NCI-H1930 (cell line): ENCODE measurements at places on chromosomes 7 and 10.

GRCh38 chr7:149544028-149544427, 46.4 kb upstream of the ZNF746 start:
- no peak for DNase-seq

DNA sequence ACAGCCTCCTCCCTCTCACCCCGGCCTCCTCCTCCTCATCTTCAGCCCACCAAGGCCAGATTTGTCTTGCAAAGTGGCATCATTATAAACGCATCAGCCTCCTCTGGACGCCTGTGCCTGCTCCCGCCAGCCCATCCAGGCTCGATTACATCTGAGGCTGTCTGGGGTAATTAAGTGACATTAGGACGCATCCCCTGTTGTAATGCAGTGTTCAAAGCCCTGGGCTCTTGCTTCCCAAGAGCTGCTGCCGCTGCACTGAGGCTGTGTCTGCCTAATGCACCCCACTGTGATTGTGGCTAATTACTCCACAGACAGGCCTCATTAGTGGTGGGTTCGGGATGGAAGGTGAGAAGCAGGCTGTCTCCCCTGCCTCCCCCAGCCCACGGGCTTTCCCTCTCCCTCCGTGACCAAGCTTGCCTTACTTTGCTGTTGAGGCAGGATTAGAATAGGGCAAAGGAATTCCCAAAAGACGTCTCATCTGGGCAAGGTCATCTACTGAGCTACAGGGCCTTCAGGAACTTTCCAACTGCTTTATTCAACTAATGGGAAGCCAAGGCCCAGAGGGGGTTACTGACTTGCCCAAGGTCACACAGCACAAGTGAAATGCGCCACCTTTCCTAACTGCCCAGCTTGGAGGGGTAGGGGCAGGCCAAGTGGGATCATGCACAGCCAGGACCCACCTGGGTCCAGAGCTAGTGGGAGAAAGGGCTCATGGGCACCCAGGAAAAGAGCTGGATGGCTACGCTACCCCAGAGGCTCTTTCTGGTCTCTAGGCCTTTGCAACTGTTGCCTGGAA, 66.2 kb upstream of the PCBD1 start:
- DNase-seq = no peak

- no peak for DNase-seq
Observed at GRCh38 chr10:32332299-32332750, 14.6 kb downstream of the EPC1 start.

- DNase-seq = no peak
Observed at GRCh38 chr7:3042861-3043489, 692 bp downstream of the CARD11 start.

DNA sequence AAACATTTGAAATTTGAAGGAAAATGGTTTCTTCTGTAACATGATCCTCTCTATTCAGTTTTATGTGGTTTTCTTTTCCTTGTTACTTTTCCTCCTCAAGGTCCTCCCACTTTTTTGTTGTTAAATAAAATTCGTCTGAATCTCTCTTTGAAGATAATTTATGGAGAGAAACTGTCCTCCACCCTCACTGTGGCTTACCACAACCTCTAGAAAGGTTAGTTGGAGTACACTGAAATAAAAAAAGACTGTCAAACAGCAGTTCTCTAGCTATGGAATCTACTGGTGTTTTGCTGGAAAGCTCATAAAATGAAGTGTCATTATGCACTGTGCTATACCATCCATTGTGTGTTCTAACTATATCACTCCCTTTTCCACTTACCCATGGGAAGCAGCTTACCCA, 189.4 kb downstream of the HDAC9 start:
- DNase-seq = no peak

- DNase-seq = no peak
Observed at GRCh38 chr7:70638158-70639107, 493.5 kb upstream of the GALNT17 start.

GRCh38 chr7:75732764-75733630, 5.7 kb downstream of the HIP1 start:
- no peak for DNase-seq

GRCh38 chr7:158109364-158110033, 478.1 kb downstream of the PTPRN2 start:
- DNase-seq = no peak

- no peak for DNase-seq
Observed at GRCh38 chr7:155509359-155509724, 37.0 kb downstream of the CNPY1 start.

- DNase-seq = no peak
Observed at GRCh38 chr10:70331486-70332268, 47.9 kb upstream of the NPFFR1 start.

DNA sequence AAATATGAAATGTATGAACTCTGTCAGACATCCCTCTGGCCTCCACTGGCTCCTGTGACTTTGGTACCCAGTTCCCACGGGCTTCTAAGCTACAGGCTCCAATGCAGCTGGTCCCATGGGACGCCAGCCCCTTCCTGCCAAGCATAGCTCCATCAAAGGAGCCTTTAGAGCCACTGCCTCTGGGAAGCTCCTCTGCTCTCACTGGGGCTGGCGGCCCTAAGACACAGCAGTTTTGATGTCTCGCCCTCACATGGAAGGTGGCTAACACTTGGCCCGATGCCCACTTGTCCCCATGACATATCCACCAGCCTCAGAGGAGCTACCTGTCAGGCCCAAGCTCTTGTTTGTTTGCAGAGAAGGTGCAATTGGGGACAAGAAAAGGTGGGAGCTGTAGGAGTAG, 453.7 kb upstream of the LRRN3 start:
- DNase-seq = no peak

- no peak for DNase-seq
Observed at GRCh38 chr10:13550802-13551201, 22.0 kb upstream of the BEND7 start.

- no peak for DNase-seq
Observed at GRCh38 chr7:23655433-23655832, 24.6 kb upstream of the FAM221A start.

DNA sequence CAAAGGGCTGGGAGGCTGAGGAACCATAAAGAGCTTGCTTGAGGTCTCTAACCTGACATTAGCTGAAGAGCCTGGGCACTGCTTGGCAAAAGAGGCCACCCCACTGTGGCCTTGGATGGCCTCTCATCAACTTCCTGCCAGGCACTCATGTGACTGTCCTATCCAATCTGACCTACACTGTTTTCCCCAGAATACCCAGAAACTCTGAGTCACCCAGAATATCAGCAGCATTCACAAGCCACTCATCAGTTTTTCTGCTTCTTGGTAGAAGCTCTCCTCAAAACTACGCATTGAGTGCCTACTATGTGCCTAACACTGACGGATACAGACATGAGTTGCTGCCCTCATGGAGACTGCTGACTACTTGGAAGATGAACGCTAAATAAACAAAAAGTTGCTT, 4.1 kb upstream of the NT5C2 start:
- no peak for DNase-seq

- no peak for DNase-seq
Observed at GRCh38 chr7:120873401-120873800, 15.5 kb upstream of the TSPAN12 start.

DNA sequence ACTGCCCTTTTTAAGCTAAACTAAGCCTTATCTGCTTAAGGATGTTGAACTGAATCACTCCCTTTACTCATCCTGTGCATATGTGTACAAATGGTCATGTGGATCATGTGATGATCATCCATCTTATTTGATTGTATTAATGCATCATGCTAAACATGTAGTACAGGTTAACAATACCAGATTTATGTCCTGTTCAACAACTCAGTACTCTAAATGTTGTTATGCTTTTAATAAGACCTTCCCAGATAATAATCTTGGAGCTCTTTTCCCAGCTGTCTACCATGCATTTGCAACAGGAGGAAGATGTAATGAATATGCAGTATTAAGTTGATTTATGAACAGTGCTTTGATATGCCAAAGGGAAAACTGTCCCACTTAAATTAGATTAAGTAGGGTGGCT, 318.0 kb downstream of the BICC1 start:
- DNase-seq = no peak

- no peak for DNase-seq
Observed at GRCh38 chr7:604001-604883, 84.6 kb upstream of the PDGFA start.

- no peak for DNase-seq
Observed at GRCh38 chr10:34018129-34018528, 683.7 kb upstream of the NRP1 start.

DNA sequence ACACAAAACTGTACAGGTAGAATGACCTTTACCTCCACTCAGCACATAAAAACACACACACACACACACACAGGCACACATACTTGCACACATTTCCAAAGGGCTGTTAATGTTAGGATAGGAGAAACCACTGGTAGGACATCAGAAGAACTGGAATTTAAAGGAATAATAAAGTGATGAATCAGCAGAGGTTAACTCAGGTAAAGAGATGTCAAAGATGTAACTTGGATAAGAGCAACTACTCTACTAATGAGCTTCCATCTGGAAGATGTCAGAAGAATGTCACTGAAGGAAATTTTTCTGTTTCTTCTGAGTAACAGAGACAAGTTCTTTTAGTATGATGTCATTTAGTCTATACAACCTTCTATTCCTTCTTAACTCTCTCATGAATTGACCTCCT, 26.4 kb upstream of the GPR37 start:
- DNase-seq = no peak

GRCh38 chr7:117090791-117091190, 137.5 kb downstream of the ST7 start:
- DNase-seq = no peak

DNA sequence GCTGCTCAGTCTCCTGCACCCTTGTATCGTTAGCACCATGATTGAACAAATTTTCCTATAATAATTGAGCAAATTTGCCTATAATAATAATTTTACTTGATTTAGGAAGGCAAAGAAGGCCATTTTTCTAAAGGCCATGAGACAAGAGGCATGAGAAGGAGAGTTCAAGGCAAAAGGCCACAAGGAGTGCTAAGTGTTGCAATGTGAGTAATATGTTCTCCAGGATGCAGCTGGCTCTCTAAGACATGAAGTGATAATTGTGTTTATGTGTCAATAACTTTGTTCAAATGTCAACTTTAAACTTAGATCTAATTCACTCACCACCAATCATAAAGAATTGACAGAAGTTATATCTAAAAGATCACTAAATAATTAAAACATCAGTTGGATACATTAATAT, 53.8 kb downstream of the SGCE start:
- no peak for DNase-seq
